ENCODE measurements at places on chromosomes 7 and 10. TPM values are rescaled to one million over a fixed set of nuclear protein-coding genes. Genes with fewer than 3 reads are reported as not detected.

The HECTD2 gene
- 5.8 TPM for total RNA-seq

The SRGN gene
- total RNA-seq, result 30.0 TPM

The PAX4 gene
- total RNA-seq, result not detected

The CLEC2L gene
- not detected for total RNA-seq

The C10orf105 gene
- total RNA-seq, result 0.05 TPM

The PDE6C gene
- total RNA-seq, result not detected

The CALML3 gene
- total RNA-seq, result not detected

The PPP1R9A gene
- 41.9 TPM for total RNA-seq

The PON3 gene
- 0.35 TPM for total RNA-seq

The CFAP70 gene
- total RNA-seq, result 0.87 TPM

DNA sequence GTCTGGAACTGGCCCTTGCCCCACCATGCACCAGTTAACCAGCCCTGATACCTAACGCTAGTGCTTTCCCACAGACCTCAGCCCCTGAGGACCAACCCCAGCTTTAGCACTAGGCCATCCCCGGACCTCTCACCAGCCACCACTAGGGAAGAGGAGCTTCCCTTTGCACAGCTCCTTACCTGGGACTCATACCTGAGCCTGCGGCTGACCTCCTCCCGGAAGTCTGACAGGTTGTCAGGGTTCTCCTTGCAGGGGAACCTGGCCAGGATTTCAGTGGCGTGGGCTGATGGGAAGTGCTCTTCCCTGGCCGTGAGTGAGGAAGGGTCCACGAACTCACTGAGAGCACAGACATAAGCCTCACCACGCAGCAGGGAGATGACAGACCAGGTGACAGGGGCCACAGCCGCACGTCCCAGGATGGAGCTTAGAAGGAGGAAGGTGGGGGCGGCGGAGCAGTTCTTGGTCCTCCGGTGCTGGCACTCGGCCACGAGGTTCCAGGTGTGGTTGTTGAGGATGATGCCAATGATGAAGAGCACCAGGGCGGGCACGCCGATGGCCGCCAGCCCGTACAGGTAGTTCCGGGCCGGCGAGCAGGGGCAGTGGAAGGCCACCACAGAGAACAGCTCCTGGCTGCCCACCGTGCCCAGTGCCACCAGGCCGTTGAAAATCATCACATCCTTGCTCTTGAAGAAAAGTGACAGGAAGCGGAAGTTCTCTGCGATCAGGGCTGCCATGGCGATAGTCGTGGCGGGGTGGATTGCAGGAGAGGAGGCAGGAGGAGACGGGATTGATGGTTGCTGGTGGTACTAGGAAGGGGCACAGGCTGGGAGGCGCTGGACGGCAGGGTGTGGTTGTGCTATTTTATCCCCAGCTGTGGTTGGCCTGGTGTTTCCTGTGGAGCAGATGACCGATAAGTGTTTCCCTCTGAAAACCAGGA lies 2.7 kb downstream of the CALHM2 start:
- peaks cover 75% of the 10 kb centered on the region for H3K4me1 ChIP-seq
- H3K36me3 ChIP-seq, result peaks cover 30% of the 10 kb centered on the region
- peak overlapping the region; percentile 65 for H3K4me3 ChIP-seq
- no peaks in the 10 kb centered on the region for H3K27me3 ChIP-seq
- no peak for DNase-seq
- H3K27ac ChIP-seq, result peak overlapping the region; percentile 95

- no peaks in the 10 kb centered on the region for H3K27me3 ChIP-seq
- no peaks in the 10 kb centered on the region for H3K36me3 ChIP-seq
- no peaks in the 10 kb centered on the region for H3K4me1 ChIP-seq
- no peak for DNase-seq
- no peak overlapping the region for H3K27ac ChIP-seq
These were observed 249.8 kb upstream of the AKR1E2 start for GRCh38 chr10:4576206-4576605.

- H3K36me3 ChIP-seq, result no peaks in the 10 kb centered on the region
- no peaks in the 10 kb centered on the region for H3K27me3 ChIP-seq
These were observed 642.2 kb downstream of the SH2D4B start for GRCh38 chr10:81179805-81180452.

DNA sequence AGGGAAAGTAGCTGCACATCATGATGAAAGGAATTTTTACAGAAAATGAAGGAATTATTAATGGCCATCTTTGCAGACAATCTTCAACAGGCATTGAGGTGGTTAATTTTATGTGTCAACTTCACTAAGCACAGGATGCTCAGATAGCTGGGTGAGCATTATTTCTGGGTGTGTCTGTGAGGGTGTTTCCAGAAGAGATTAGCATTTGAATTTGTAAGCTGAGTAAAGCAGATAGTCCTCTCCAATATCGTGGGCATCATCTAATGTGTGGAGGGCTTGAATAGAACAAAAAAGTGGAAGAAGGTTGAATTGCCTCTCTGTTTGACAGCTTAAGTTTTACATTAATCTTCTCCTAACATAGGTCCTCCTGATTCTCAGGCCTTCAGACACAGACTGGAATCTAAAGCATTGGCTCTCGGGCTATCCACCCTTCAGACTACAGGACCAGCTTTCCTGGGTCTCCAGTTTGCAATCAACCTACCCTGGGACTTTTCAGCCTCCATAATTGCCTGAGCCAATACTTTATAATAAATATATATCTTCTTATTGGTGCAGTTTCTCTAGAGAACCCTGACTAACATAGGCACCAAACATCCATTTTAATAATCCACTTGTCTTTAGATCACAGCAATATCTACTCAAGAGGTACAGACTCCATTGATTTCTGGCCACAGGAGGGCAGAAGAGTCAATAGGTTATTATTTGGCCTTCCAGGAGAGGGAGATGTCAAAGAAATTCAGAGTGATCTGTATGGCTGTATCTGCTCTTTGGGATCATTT lies 10.5 kb upstream of the CRPPA start:
- no peak overlapping the region for H3K4me3 ChIP-seq
- no peak for DNase-seq
- no peak overlapping the region for H3K27ac ChIP-seq
- no peaks in the 10 kb centered on the region for H3K36me3 ChIP-seq
- H3K4me1 ChIP-seq, result no peaks in the 10 kb centered on the region

GRCh38 chr10:96651998-96652431 lies 65.2 kb upstream of the TM9SF3 start:
- H3K27me3 ChIP-seq, result no peaks in the 10 kb centered on the region
- no peaks in the 10 kb centered on the region for H3K4me1 ChIP-seq

GRCh38 chr7:41878309-41879295 lies 175.7 kb upstream of the INHBA start:
- H3K36me3 ChIP-seq, result no peaks in the 10 kb centered on the region
- no peaks in the 10 kb centered on the region for H3K27me3 ChIP-seq
- DNase-seq, result no peak
- H3K4me3 ChIP-seq, result no peak overlapping the region
- H3K4me1 ChIP-seq, result no peaks in the 10 kb centered on the region
- no peak overlapping the region for H3K27ac ChIP-seq

- H3K36me3 ChIP-seq, result no peaks in the 10 kb centered on the region
- peaks cover 33% of the 10 kb centered on the region for H3K4me1 ChIP-seq
- H3K27me3 ChIP-seq, result no peaks in the 10 kb centered on the region
These were observed 27.7 kb upstream of the TM9SF3 start for GRCh38 chr10:96614515-96614914.

GRCh38 chr7:118858651-118859149 lies 634.2 kb downstream of the ANKRD7 start:
- no peaks in the 10 kb centered on the region for H3K27me3 ChIP-seq
- H3K4me1 ChIP-seq, result no peaks in the 10 kb centered on the region
- H3K4me3 ChIP-seq, result no peak overlapping the region
- H3K36me3 ChIP-seq, result no peaks in the 10 kb centered on the region
- no peak for DNase-seq

DNA sequence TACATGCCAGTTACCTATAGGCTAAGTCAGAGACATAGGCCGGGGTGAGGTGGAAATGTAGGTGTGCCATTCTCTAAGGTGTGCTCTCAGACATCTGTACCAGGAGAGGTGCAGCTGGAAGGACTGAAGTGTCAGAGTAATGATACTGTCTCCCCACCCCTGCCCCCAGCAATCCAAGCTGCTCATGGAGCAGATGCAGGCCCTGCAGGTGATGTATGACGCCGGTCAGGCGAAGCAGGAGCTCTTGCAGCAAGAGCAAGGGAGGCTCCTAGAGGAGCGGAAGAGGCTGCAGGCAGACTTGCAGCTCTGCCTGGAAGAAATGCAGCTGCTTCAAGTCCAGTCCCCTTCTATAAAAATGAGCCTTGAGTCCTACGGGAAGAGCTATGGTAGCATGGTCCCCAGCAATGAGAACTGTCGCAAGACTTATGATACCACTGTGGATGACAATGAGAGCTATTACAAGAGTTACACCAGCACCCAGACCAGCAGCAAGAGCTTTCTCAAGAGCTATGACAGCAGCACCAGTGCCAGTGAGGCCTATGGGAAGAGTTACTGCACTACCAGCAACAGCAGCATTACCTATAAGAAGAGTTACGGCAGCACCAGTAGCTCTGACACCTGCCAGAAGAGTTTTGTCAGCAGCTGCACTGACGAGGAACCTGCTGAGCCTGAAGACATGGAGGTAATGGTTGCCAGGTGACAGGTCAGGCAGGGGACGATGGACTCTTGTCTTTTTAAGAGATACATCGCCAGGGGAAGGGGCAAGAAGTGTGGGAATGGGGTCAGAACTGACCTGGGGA lies 18.4 kb upstream of the FLNC start:
- DNase-seq, result no peak
- no peak overlapping the region for H3K4me3 ChIP-seq
- H3K27me3 ChIP-seq, result no peaks in the 10 kb centered on the region
- peaks cover 7% of the 10 kb centered on the region for H3K36me3 ChIP-seq
- H3K27ac ChIP-seq, result no peak overlapping the region

GRCh38 chr7:26534649-26535482 lies 243.2 kb downstream of the SNX10 start:
- DNase-seq, result no peak
- no peaks in the 10 kb centered on the region for H3K27me3 ChIP-seq
- H3K4me3 ChIP-seq, result no peak overlapping the region
- no peaks in the 10 kb centered on the region for H3K4me1 ChIP-seq
- no peaks in the 10 kb centered on the region for H3K36me3 ChIP-seq

- DNase-seq, result no peak
- no peak overlapping the region for H3K4me3 ChIP-seq
- H3K36me3 ChIP-seq, result no peaks in the 10 kb centered on the region
- peaks cover 45% of the 10 kb centered on the region for H3K27me3 ChIP-seq
- H3K27ac ChIP-seq, result peak overlapping the region; percentile 81
These were observed 692 bp downstream of the CARD11 start for GRCh38 chr7:3042861-3043489.

DNA sequence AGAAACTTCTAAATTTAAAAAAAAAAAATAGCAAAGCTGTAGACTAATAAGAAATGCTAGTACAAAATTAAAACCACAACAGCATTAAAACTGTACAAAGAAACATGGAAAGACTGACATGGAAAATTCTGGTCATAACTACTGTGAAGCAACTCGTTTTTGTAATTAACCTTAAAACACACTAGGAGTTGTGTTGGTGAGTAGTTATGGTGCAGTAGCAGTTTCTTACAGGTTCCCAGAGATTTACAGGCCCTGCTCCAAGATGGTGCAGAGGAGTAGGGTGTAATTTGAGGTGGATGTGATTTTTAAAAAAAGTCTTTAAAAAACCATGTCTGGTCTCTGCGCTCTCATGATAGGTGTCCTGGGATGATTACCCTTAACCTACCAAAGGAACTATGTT lies 31.0 kb downstream of the TNKS2 start:
- no peak overlapping the region for H3K4me3 ChIP-seq
- DNase-seq, result no peak
- H3K27me3 ChIP-seq, result no peaks in the 10 kb centered on the region
- no peaks in the 10 kb centered on the region for H3K4me1 ChIP-seq
- peaks cover 100% of the 10 kb centered on the region for H3K36me3 ChIP-seq
- H3K27ac ChIP-seq, result no peak overlapping the region

GRCh38 chr10:114394531-114394930 lies 9.8 kb downstream of the AFAP1L2 start:
- DNase-seq, result no peak
- H3K36me3 ChIP-seq, result no peaks in the 10 kb centered on the region
- H3K4me1 ChIP-seq, result peaks cover 3% of the 10 kb centered on the region
- H3K27me3 ChIP-seq, result no peaks in the 10 kb centered on the region

DNA sequence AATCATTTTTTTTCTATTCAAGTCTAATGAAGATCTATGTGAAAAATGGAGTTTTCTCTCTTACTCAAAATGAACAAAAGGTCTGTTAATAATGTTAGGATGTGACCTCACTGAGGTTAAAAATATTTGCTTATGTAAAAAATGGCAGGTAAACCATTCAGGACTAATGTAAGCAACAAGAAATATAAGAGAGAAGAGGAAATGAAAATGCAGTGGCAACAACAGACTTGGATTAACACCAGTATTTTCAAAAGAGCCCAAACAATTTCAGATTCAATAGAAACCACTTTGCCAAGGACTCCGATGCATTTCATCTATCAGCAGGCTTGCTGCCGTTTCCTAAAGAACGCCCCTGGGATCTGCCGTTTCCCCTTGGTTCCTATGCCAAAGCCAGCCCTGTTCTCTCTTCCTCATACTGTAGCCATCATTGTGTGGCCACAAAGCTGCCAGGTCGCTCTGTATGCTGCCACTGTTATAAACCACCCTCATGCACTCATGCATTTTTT lies 66.4 kb downstream of the MTURN start:
- H3K4me1 ChIP-seq, result no peaks in the 10 kb centered on the region
- H3K4me3 ChIP-seq, result no peak overlapping the region
- H3K36me3 ChIP-seq, result no peaks in the 10 kb centered on the region
- DNase-seq, result no peak
- no peaks in the 10 kb centered on the region for H3K27me3 ChIP-seq

DNA sequence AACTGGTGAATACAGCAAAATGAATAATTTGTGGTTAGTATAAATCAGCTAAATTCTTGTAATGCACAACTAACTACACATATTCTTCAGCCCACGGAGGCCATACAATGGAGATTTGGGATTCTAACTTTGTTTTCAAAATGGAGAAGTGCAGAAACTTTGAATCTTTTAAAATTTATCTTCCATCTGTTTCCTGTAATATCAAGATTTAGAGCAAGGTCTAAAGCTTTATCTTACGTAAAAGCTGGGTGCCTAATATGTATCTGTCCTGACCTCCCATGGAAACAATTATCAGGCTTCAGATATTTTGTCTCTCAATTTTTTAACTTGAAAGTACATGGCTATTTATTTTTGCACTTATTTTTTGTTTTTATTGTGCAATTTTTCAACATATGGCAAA lies 5.0 kb upstream of the AHR start:
- H3K27me3 ChIP-seq, result no peaks in the 10 kb centered on the region
- H3K4me1 ChIP-seq, result peaks cover 29% of the 10 kb centered on the region
- H3K27ac ChIP-seq, result no peak overlapping the region
- no peak overlapping the region for H3K4me3 ChIP-seq

DNA sequence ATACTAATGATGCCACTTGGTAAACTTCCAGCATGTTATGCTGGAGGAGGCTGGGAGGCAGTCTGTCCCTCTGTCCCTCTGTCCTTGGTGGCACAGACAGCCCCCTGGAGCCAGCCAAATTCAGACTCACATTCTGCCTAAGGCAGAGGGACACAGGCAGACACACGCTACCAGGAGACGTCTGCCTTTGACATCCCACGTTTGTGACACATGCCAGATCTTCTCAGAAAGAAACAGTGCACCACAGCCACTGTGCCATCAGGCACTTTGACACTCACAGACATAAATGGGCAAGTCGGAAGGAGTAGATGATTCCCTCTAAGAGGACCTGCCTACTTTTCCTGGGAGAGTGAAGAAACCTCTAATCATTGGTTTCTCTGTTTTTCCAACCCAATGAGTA lies 467.0 kb downstream of the DPP6 start:
- no peaks in the 10 kb centered on the region for H3K4me1 ChIP-seq
- H3K27ac ChIP-seq, result no peak overlapping the region
- DNase-seq, result no peak
- no peak overlapping the region for H3K4me3 ChIP-seq

Measured in heart right ventricle (tissue), 16 donors.